Dorsolateral prefrontal cortex (tissue), 122 donors: ENCODE measurements at places on chromosomes 6 and 20.

DNA sequence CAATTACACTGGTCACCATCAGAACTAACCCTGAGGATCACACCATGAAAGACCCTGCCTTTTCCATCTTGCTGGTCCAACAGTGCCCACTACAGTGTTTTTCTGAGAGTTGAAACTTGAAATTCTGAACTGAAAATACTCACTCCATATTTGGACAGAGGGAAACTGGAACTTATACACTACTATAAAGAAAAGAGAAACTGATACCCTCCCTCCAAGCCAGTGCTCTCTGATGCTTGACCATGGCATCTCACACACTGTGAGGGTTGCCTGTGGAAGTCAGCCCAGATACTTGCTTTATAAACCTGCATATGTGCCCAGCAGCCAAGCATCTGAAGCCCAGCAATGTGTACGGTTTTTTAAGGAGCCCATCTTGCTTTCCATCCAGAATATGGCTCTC lies 108.7 kb downstream of the FOXA2 start:
- no peak for DNase-seq

- DNase-seq = no peak
Measured at GRCh38 chr6:37454420-37455140, 21.6 kb downstream of the CMTR1 start.

GRCh38 chr6:167529444-167530335 lies 204.8 kb downstream of the TTLL2 start:
- DNase-seq = no peak

- no peak for DNase-seq
Measured at GRCh38 chr20:58576603-58576970, 61.4 kb upstream of the APCDD1L start.

DNA sequence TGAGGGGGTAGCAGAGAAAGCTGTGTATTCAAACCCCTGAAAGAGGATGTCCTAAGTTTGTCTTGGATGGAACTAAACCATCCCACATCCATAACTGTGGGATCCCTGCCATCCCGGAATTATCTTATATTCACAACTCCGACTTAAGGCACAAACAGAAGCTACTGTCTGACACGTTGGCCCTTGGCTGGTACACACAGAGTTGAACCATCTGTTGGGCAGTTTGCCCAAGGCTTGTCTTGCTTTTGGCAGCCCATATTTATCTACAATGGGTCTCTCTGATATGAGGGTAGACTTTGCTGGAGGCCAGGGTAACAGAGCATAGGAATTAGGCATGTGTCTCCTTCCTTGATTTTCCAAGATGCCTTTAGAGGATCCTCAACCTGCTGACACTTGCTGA lies 116.6 kb upstream of the PROKR2 start:
- DNase-seq = peak; percentile 60

- DNase-seq = no peak
Measured at GRCh38 chr6:33875696-33876095, 71.9 kb upstream of the MLN start.

DNA sequence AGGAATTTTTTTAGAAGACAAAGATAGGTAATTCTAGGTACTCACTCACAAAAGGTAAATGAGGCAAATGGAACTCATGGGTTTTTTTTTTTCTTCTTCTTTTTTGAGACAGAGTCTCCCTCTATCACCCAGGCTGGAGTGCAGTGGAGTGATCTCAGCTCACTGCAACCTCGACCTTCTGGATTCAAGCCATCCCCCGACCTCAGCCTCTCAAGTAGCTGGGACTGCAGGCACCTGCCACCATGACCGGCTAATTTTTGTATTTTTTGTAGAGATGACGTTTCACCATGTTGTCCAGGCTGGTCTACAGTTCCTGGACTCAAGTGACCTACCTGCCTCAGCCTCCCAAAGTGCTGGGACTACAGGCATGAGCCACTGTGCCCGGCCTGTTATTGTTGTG lies 126.1 kb downstream of the LRRC1 start:
- no peak for DNase-seq

DNA sequence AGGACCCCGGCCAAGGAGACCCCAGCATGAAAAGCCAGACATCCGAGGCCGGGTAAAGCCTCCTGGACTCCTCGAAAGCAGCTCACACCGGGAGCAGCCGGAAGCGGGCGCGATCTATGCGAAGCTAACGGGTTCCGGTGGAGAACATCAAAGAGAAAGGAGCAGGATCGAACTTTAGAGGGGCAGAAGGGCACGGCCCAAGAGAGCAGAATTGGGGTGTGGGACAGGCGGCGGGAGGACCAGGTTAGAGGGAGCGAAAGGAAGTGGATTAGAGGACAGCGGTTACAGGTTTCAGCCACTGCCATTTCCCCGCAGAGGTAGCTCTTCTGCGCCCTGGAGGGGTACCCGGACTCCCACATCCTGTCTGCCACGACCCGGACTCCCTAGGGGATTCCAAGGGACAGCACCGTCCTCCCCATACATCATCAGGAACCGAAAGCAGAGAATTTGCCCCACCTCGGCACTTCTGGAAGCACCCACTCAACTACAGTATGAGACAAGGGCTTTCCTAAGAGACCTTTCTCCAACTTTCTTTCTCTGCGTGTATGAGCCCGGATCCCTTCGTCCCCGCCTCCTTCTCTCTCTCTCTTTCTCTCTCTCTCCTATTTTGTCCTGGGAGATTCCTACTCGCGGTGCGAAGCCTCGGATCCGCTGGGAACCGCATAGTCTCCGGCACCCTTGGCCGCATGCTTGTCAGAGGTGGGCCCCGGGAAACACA lies 507 bp upstream of the VGLL2 start:
- no peak for DNase-seq
